ENCODE measurements at places on chromosomes 1 and 21. TPM values are rescaled to one million over a fixed set of nuclear protein-coding genes. Genes with fewer than 3 reads are reported as not detected.
A peak's percentile ranks its signal among the peaks of the same experiment; 100 is the strongest.

GRCh38 chr1:162175379-162176081 is 106.0 kb downstream of the NOS1AP start:
- H3K4me1 ChIP-seq: peaks cover 11% of the 10 kb centered on the region
- no peak overlapping the region for H3K4me3 ChIP-seq
- DNase-seq: no peak
- no peak overlapping the region for H3K27ac ChIP-seq

DNA sequence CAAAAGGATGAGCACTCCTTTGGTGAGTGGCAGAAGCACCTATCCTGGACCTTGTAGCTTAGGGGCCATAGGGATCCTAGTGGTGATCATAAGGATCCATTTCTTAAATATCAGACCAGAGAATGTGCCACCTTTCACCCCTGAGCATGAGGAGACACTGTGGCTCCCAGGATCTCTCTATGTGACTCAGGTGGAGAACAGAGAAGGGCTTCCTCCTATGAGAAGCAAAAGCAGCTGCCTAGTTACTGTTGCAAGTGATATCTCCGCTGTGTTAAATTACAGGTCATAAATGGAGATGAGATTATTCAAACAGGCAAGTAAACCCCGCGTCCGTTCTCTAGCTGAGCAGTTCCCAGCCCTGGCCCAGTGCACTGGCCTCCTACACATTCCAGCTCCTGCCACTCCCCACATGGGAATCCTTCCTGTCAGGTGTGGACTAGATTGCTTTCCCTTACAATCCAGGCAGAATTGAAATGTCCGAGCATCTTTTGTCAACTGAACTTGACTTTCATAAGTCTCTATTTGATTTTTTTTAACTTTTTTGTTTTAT is 26.3 kb downstream of the CLEC20A start:
- peaks cover 63% of the 10 kb centered on the region for H3K36me3 ChIP-seq
- no peaks in the 10 kb centered on the region for H3K4me1 ChIP-seq
- no peak overlapping the region for H3K4me3 ChIP-seq
- H3K27ac ChIP-seq: no peak overlapping the region
- peak; percentile 61 for DNase-seq
- no peaks in the 10 kb centered on the region for H3K27me3 ChIP-seq

DNA sequence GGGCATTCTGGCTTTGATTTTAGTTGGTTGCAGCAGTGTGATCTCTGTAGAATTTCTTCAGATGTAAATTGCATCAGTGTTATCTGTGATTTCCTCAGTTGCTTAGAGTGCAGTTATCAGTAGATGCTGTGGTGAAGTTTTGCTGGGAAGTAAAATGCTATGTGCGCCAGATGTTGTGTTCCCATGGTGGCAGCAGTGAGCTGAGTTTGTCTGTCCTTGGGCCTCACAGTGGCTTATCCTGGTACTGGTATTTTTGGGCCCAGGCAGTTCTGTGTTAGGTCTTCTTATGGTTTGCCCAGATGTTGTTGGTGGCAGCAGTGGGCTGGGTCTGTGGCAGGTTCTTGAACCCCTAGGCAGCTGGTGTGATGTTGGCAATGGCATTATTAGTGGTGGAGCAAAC is 1242.1 kb downstream of the PLA2G4A start:
- H3K27ac ChIP-seq: no peak overlapping the region
- no peaks in the 10 kb centered on the region for H3K27me3 ChIP-seq
- no peaks in the 10 kb centered on the region for H3K36me3 ChIP-seq
- no peaks in the 10 kb centered on the region for H3K4me1 ChIP-seq
- DNase-seq: no peak
- H3K4me3 ChIP-seq: no peak overlapping the region

DNA sequence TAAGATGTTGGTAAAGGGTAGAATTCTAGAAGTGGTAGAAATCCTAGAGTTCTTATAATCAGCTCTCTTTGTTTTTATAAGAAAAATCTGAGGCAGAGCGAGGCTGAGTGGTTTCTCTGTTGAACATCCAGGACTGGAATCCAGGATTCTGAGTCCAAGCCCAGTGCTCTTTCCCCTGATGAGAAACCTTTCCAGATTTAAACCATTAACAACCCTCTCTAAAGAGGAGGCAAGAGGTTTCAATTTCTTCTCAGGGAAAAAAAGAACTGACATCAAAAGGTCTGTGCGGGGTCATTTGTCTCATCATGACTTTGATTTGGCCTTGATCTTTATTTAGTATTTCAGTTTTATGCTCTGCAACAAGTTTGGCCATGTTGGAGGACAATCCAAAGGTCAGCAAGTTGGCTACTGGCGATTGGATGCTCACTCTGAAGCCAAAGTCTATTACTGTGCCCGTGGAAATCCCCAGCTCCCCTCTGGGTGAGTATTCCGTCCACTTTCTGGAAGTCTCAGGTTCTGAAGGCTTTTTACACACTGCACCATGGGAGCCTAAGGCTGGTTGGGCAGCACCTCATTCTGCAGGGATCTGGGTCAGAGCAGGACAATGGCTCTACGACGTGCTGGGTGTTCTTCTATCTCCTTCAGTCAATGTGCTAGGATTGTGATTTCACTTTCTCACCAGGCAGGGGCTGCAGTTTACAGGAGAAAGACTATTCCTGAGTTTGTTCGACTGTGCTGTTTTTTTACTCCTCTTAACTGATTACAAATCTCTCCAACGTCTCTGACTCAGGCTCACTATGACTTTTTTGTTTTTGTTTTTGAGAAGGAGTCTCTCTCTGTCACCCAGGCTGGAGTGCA is 18.9 kb upstream of the CCT8 start:
- no peaks in the 10 kb centered on the region for H3K27me3 ChIP-seq
- no peak overlapping the region for H3K27ac ChIP-seq
- H3K4me3 ChIP-seq: no peak overlapping the region
- peaks cover 8% of the 10 kb centered on the region for H3K4me1 ChIP-seq

GRCh38 chr21:27802816-27803475 is 836.1 kb upstream of the ADAMTS5 start:
- H3K4me1 ChIP-seq: no peaks in the 10 kb centered on the region
- no peak overlapping the region for H3K4me3 ChIP-seq
- H3K36me3 ChIP-seq: no peaks in the 10 kb centered on the region
- peak; percentile 44 for DNase-seq
- no peak overlapping the region for H3K27ac ChIP-seq

GRCh38 chr1:190104961-190105360 is 372.7 kb downstream of the BRINP3 start:
- H3K36me3 ChIP-seq: no peaks in the 10 kb centered on the region
- H3K27ac ChIP-seq: no peak overlapping the region
- H3K4me3 ChIP-seq: no peak overlapping the region
- no peaks in the 10 kb centered on the region for H3K4me1 ChIP-seq
- no peaks in the 10 kb centered on the region for H3K27me3 ChIP-seq

DNA sequence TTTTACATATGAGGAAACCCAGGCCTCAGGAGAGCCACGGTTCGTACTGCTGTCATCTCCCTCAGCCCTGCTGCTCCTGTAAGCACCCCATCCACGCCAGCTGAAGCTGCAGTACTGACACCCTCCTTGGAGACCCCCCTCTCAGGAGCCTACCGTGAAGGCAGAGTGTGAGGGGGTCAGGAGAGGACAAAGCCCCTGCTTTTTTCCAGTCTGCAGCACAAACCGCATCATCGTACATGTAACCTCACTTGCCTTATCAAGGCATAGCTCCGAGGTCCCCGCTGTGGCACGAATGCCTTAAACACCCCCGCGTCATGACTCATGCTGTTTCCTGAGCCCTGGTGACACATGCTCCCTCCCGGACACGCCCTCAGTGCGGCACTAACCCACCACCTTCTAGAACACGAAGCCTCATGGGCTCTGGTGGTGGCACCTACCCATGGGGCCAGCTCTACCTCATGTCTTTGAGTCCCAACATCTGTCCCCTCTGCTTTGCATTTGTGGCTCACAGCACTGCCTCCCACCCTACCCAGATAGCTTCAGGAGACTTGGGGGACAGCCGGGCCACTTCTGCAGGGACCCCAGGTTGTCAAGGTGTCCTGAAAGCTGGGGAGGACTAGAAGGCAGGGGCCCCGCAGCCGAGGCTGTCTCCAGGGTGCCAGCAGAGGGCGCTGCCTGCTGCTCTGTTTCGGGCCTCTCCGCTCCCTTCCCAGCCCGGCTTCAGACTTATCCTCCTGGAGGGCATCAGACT is 4.9 kb downstream of the SH3BGRL3 start:
- peak overlapping the region; percentile 71 for H3K27ac ChIP-seq
- H3K4me1 ChIP-seq: peaks cover 96% of the 10 kb centered on the region
- no peaks in the 10 kb centered on the region for H3K36me3 ChIP-seq
- H3K4me3 ChIP-seq: no peak overlapping the region

- H3K27me3 ChIP-seq: no peaks in the 10 kb centered on the region
- H3K4me3 ChIP-seq: no peak overlapping the region
- peaks cover 36% of the 10 kb centered on the region for H3K4me1 ChIP-seq
- H3K36me3 ChIP-seq: no peaks in the 10 kb centered on the region
- DNase-seq: peak; percentile 91
- peak overlapping the region; percentile 91 for H3K27ac ChIP-seq
Measured at GRCh38 chr1:228837817-228838716, 102.8 kb downstream of the RHOU start.

- H3K27ac ChIP-seq: no peak overlapping the region
- H3K4me1 ChIP-seq: no peaks in the 10 kb centered on the region
- H3K36me3 ChIP-seq: no peaks in the 10 kb centered on the region
Measured at GRCh38 chr1:246095443-246095842, 411.6 kb downstream of the SMYD3 start.

Gene CPLANE2
- 0.45 TPM for total RNA-seq

- H3K36me3 ChIP-seq: no peaks in the 10 kb centered on the region
- no peaks in the 10 kb centered on the region for H3K27me3 ChIP-seq
- H3K4me3 ChIP-seq: no peak overlapping the region
- no peaks in the 10 kb centered on the region for H3K4me1 ChIP-seq
- no peak for DNase-seq
Measured at GRCh38 chr1:190328361-190328760, 149.3 kb downstream of the BRINP3 start.

GRCh38 chr1:202143011-202143767 is 1.3 kb downstream of the ARL8A start:
- peak overlapping the region; percentile 81 for H3K4me3 ChIP-seq
- DNase-seq: no peak
- H3K27me3 ChIP-seq: no peaks in the 10 kb centered on the region
- H3K4me1 ChIP-seq: peaks cover 41% of the 10 kb centered on the region
- H3K36me3 ChIP-seq: peaks cover 7% of the 10 kb centered on the region
- peak overlapping the region; percentile 93 for H3K27ac ChIP-seq

Gene RABIF
- 0.45 TPM for total RNA-seq

DNA sequence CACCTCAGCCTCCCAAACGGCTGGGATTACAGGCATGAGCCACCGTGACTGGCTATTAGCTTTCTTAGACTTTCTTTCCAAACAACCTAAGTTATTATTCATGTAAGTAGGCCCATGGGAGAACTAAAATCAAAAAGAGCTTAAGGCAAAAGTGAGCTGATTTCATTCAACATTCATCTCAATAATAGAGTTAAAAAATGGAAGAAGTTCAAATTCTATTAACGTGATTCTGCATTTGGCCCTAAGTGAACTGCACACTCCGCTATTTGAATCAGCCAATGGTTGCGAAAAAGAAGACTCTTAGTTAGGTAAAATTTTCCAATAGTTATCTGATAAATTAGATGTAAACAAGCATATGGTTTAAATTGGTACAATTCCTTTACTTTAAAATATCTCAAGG is 68.6 kb upstream of the WARS2 start:
- DNase-seq: no peak
- no peaks in the 10 kb centered on the region for H3K4me1 ChIP-seq
- H3K4me3 ChIP-seq: no peak overlapping the region
- H3K36me3 ChIP-seq: no peaks in the 10 kb centered on the region
- no peak overlapping the region for H3K27ac ChIP-seq

Gene CFHR3
- total RNA-seq: not detected

DNA sequence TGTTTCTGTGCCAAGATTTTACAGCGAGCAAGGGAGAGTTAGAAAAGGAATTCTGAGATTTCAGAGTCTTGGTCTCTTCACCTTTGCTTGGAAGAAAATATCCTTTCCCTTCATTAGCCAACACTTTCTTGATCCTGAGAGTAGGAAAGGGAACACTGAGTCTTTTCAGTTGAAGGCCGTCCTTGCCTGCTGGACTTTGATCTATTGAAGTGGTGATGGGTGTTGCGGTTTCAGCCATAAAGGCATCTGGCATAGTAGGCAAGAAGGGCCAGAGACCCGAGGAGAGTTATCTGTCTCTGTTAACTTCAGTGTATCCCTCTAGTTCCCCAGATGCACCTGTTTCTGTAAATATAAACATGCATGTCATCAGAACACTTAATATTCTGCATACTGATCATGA is 9.7 kb downstream of the SELE start:
- DNase-seq: no peak
- no peaks in the 10 kb centered on the region for H3K4me1 ChIP-seq
- H3K4me3 ChIP-seq: no peak overlapping the region
- H3K27ac ChIP-seq: no peak overlapping the region

- no peak overlapping the region for H3K4me3 ChIP-seq
- peaks cover 11% of the 10 kb centered on the region for H3K4me1 ChIP-seq
- no peak for DNase-seq
- no peak overlapping the region for H3K27ac ChIP-seq
Measured at GRCh38 chr1:21882721-21883415, 54.2 kb downstream of the HSPG2 start.

- DNase-seq: peak; percentile 80
- peak overlapping the region; percentile 89 for H3K27ac ChIP-seq
- H3K36me3 ChIP-seq: no peaks in the 10 kb centered on the region
- H3K4me3 ChIP-seq: peak overlapping the region; percentile 22
- H3K4me1 ChIP-seq: peaks cover 48% of the 10 kb centered on the region
- no peaks in the 10 kb centered on the region for H3K27me3 ChIP-seq
Measured at GRCh38 chr1:109392788-109393616, 4.7 kb downstream of the SORT1 start.

DNA sequence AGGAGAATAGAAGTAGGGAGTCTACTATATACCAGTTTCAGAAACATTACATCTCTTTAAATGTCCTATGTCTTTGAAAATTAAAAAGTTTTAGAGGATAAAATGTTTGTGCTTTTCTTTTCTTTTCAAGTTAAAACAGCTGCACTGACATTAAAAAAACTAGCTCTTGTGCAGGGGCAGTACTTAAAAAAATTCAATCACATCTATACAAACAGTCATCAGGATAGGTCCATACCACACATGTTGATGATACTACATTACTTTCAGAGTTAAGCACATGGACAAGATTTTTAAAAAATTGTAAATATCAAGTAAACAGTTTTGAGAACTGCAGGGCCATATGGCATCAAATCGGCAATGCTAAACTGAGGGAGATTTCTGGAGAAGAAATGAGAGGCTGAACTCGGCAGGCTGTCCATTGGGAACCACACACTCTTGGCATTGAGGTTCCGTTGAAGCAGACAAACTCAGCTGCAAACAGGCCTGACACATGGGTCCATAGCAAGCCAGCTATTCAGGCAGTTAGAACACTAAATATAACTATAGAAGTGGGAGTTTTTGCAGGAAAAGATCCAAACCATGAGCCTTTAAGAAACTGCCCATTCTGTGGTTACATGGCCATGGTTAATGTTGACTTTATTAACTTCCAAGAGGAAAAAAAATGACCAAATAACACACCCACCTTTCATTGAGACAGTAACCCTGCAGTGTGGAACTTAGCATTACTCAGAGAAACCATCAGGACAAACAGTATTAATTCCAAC is 84.5 kb upstream of the BCL10 start:
- H3K4me3 ChIP-seq: no peak overlapping the region
- no peaks in the 10 kb centered on the region for H3K36me3 ChIP-seq
- peak overlapping the region; percentile 41 for H3K27ac ChIP-seq
- H3K4me1 ChIP-seq: peaks cover 35% of the 10 kb centered on the region

Gene BLACAT1
- not detected for total RNA-seq

Gene ADGRB2
- 1.3 TPM for total RNA-seq

Data from stomach (tissue), 19 donors.